Peyer's patch (tissue), 4 donors: ENCODE measurements at places on chromosomes 7 and 10. TPM values are rescaled to one million over a fixed set of nuclear protein-coding genes. Genes with fewer than 3 reads are reported as not detected.

Gene AZGP1
- 3.3 TPM for total RNA-seq

Gene CNNM2
- total RNA-seq: 39.6 TPM

Gene UNCX
- total RNA-seq: not detected

Gene TET1
- 1.6 TPM for total RNA-seq

Gene MYO1G
- 5.9 TPM for total RNA-seq

Gene GNAT3
- total RNA-seq: not detected

Gene CRPPA
- total RNA-seq: 2.3 TPM

Gene HOXA7
- 11.8 TPM for total RNA-seq

DNA sequence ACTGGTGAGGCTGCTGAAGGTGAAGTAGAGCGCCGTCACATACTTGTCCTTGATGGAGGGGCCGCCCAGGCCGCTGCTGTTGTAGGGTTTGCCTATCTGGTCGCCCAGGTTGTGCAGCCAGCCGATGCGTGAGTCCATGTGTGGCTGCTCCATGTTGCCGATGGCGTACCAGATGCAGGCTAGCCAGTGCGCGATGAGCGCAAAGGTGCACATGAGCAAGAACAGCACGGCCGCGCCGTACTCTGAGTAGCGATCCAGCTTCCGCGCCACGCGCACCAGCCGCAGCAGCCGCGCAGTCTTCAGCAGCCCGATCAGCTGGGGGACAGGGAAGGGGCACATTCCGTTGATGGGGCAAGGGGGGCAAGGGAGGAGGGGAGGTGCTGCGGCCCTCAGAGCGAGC is 26.6 kb downstream of the KCNH2 start:
- no peak for DNase-seq

- no peak for DNase-seq
Observed at GRCh38 chr10:11813177-11813576, 10.0 kb upstream of the PROSER2 start.

- no peak for DNase-seq
Observed at GRCh38 chr7:82624337-82624736, 180.8 kb upstream of the CACNA2D1 start.

DNA sequence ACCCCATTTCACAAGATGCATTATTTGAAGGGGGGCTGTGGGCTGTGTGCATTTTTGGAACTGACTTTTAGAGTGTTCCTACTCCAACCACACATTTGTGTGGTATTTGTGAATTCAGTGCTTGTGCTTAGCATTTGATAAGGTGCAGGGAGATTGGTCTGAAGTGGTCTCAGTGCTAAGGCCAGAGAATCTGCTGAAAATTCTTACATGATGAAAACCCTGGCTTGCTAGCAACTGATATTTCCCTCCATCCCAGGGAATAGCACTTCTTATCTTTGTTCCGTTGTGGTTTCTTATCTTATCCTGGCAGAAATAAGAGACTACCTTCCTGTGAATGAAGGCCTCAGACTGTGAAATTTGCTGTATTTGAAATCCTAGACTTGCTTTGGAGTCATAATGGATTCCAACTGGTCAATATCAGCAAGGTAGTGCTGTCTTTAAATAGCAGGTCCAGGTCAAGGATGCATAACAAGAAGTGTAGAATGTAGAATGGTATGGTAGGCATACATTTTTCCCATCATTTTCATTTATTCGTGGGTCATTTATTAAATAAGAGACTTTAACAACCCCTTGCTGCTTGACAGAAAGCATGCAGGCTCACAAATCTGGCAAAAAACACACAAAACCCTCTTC is 986.9 kb downstream of the REEP3 start:
- no peak for DNase-seq

DNA sequence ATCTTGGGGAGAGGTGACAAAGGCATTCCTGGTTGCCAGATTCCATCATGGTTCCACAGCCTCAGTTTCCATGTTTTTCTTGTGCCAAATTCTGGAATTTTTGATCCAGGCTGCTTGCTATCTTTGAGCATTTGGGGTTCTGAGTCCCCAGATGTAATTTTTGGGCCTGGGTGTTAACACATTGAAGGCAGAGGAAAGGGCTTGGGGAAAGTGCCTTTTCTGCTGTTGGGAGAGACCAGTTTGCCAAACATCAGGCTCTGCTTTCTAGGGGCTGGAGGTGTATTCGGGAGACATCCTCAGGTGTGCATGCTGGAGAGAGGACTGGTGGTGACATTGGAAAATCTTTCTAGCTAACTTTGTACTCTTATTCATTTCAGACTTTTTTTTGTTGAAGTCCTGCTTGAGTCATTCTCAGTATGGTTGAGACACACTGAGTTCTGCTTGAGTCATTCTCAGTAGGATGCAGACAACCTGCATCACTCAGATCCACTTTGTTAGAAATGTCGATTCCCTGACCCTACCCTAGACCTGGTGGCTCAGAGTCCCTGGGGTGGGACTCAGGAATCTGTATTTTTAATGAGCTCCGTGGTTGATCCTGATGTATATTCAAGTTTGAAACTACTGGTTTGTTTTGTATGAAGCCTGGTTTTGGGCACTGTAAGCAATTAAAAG is 101.0 kb downstream of the LRMDA start:
- no peak for DNase-seq

- no peak for DNase-seq
Observed at GRCh38 chr7:101066833-101067177, 18.5 kb upstream of the TRIM56 start.

DNA sequence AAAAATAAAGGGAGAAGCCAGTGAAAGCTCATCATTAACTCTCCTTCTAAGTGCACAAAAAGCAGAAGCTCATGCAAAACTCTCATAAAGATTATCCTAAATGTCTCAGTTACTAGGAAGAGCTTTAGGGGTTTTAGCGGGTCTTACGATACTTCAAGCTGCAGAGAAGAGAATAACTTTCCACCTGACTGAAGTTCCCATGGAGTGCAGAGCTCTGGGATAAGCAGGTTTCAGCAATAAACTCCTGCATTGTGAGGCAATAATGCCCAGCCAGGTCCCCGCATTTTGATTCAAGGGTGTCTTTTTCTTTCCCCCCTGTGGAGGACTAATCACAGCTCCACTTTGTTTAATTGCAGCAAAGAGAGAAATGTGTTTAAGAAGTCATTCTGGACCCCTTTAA is 241.9 kb upstream of the SP8 start:
- no peak for DNase-seq

DNA sequence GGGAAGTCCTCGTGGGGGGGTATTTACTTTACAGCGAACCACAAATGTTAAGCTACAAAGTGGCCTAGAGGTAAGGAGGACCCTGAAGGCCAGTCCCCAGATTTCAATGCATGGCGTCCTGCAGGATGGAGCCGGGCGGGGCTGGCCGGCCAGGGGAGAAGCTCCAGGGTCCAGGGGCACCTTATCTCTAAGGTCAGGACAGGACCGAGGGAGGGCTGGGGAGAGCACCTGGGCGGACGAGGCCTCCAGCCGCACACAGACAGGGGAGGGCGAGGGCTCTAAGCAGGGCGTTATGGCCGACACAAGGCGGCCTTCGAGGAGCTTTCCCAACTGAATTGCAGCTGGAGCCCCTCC is 96.4 kb upstream of the DIP2C start:
- DNase-seq: peak; percentile 35

DNA sequence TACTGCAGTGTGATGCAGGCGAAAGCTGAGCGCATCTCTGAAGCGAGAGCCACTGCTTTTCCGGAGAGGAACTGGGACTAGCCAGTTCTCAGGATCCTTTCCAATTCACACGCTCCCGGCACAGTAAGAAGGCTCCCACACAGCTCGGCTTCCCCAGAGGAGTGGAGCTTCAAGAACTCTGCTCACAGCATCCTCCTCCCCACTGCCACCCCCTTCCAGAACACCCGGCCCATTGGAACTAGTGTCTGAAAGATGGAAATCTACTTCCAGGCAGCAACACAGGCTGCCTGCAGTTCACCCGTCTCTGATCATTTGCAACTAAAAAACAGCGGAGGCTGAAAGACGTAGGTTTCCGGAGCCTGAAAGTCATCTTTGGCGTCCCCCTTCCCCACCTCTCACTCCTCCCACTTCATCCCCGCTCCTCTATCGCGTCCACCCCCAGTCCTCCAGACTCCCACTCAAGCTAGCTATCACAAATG is at the start of gene DGKB:
DGKB (minus strand) TSS at position 163 of the 479 bp plus-strand sequence.
- DNase-seq: no peak

- no peak for DNase-seq
Observed at GRCh38 chr7:123034106-123034505, 38.6 kb upstream of the TAS2R16 start.

- DNase-seq: no peak
Observed at GRCh38 chr10:15632456-15633091, 87.1 kb downstream of the ITGA8 start.

DNA sequence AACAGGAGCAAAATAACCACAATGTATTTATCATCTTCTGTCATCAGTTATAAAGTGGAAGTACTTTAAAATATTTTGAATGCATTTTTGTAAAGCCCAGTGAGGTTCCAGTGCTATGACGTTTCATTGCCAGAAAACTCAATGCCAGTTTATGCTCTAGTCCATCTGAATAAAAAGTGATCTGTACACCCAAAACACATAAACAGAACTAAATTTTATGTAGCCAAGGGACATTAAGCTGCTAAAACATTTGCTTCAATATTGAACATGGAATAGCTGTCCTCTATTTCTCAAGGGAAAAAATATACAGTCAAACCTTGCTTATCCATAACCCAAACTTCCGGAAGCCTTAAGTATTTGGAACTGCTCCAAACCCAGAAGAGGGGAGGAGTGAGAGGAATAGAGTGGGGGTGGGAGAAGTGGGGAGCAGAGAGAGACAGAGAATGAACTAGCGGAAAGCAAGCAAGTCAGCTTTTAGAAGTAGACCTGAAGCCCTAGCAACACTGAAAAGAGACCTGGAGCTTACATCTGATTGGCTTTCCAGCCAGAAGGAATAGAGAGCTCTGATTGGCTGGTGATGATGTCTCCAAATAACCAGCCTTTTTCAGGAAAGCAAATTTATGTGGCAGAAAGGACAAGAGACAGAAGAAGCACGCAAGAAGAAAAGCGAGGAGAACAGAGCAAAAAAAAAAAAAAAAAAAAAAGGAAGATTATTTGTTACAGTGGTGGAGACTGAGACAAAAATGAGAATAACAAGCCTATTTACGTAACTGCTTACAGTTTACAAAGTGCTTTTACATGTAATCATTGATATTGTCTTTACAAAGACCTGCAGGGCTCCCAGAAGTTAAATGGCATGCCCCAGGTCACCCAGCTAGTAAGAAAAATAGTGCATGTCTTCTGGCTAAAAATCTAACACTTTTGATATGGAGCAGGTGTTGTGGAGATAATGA is 196.0 kb downstream of the RNLS start:
- no peak for DNase-seq

DNA sequence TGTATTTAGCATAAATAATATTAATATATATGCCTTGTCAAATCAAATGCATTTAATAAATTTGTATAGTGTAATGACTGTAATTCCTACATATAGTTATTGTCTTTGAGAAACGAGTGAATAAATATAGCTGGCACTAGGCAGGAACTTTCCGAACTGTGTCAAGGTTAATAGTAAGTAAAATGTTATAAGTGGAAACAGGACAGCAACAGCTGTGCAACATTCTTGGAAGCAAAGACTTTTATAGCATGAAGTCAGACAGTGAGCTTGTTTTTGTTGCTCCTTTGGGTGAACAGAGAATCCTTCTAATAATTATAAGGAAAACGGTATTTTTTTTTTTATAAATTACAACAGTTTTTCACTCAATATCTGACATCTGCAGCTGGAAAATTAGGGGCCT is 14.0 kb upstream of the EXOC6 start:
- DNase-seq: no peak

DNA sequence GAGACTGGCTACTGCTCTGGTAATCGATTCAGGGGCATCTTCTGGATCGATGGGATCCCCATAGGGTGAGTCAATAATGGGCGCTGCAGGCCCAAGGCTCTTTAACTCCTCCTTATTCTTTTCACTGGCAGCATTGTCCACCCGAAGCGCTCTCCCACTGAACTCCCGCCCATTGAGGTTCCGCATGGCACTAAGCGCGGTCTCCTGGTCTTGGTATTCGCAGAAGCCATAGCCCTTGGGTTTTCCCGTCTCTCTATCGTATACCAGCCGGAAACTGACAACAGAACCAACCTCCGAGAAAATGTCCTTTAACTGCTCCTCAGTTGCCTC is 285 bp downstream of the CSTF2T start:
- DNase-seq: no peak

DNA sequence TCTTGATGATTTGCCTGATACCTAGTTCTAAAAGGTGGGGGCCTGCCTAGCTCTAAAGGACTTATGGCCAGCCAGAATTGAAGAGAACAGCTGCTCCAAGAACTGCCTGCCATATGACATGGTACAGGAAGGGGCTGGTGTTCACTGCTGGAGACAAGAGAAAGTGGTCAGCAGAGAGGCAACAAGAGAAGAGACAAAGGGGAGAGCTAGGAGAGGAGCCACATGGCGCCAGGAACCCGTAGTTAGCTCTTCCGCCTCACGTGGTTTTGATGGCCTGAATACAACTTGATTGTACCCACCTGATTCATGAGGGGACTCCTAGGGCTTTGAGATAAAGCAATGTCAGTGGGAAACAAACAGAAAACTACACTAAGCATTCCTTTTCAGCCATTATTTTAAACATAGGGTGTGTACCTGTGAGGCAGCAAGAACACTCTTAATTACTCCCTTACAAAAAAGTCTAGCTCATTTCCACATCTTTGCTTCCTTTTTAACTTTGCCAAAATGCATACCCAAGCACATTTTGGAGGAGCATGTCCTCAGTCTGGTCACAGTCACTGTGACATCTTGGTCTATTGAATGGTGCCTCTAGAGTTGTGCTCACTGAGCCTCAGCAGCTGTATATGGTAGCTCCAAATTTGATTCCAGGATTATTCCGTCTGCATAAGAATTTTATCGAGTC is 71.6 kb downstream of the CCDC71L start:
- DNase-seq: no peak

DNA sequence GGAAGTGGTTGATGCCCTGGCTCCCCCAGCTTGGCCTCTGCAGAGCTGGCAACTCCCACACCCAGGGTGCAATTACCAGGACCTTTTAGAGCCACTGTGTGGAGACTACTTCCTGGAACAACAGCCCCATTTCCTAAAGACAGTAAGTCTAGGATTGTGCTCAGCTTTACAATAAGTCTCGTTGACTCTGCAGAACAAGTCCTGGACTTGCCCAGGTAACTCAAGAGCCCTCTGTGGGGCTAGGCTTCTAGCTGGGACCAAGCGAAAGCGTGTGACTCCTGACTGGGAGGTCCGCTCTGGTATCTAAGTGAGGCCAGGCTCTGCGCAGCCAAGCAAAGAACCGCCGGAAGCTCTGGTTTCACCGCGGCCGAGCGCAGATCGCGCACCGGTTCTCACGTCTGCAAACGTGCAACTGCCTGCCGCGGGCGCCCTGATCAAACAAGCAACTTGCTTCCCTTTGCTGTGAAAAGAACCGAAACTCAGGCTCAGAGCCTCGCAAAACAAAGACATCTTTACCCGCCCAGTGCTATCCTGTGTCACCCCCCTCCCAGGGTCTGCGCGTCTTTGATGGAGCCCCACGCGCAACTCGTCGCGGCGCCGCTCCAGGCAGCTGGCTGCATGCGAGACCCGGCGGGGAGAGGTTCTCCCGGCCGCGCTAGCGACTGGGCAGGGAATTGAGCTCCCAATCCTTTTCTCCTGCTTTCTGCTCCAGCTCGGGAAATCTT is 4.4 kb upstream of the PDLIM1 start:
- peak; percentile 93 for DNase-seq

- DNase-seq: no peak
Observed at GRCh38 chr7:10221084-10221483, 752.6 kb upstream of the PHF14 start.
